Vagina (tissue), 2 donors: ENCODE measurements at places on chromosomes 16 and 17.

- DNase-seq, result no peak
Observed at GRCh38 chr16:50744881-50745280, 3.0 kb downstream of the CYLD start.

DNA sequence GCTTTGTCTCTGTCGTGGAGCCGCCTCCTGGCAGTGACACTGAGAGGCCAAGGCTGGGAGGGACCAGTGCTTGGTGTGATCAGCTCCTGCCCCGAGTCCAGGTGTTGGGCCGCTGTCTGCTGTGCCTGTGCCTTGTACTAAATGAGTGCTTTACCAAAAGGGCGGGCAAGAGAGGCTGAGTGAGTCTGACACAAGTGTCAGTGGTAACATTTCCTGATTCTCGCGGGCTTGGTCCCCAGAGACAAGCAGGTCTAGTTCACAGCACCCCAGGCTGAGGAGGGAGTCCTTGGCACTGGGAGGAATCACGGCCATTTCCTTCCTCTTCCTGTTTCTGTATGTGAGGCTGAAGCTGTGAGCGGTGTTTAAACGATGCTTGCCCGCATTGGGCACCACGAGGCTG, 30.2 kb downstream of the PLD6 start:
- DNase-seq, result no peak

GRCh38 chr16:68298907-68299561, 11.7 kb downstream of the SLC7A6OS start:
- no peak for DNase-seq

DNA sequence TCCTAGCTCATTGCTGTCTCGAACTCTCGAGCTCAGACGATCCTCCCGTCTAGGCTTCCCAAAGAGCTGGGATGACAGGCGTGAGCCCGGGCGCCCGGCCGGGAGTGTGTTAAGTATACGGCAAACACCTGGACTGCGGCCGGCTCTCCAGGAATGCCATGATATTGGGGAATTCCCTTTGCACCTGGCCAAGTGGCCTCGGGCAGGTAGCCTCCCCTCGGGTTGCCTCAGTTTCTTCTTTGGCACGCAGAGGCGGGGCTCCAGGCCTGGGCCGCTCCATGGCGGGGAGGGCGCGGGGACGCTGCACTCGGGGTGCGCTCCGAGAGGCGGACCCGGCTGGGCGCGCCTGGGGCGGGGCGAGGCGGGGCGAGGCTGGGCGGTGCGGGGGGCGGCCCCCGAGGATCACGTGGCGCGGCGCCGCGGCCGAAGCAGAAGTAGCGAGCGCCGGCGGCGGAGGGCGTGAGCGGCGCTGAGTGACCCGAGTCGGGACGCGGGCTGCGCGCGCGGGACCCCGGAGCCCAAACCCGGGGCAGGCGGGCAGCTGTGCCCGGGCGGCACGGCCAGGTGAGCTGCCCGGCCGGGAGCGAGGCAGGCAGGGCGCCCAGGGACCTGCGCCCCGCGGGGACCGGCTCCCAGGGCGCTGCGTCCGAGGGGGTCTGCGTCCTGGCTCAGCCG, at the start of gene PLCG2:
Gene PLCG2, plus strand, starts transcription at position 431 of the 675 bp plus-strand sequence. CDS start 6,699 bp downstream, outside the sequence.
- DNase-seq, result no peak

DNA sequence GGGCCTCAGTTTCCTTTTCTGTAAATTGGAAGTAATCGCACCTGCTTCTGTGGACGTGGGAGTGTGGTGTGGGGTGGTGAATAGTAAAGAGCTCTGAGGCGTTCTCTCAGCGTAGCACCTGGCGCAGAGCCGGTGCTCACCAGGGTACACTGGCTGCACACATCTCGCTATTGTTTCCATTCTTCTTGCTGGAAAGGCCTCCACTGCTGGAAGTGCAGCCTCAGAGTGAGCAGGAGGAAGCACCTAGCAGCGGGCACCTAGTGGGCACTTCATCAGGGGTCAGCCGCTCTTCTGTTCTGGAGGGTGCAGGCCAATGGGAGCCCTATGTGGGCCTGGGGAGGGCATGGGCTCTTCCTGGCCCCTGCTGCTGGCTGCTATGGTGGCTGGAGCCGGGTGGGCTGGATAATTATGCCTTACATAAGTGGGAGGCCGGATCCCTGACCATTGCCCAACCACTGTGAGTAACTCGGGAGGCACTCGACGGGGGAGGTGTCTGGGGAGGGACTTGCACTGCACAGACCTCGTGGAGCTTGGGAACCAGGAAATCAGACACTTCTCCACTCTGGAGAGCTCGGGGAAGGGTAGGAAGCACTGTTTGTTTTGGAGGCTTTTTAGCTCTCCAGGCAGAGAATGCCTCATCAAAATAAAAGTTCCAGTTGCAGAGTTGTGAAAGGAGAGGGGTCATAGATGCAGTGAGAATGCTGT, 1.7 kb downstream of the MAP2K3 start:
- peak; percentile 99 for DNase-seq

DNA sequence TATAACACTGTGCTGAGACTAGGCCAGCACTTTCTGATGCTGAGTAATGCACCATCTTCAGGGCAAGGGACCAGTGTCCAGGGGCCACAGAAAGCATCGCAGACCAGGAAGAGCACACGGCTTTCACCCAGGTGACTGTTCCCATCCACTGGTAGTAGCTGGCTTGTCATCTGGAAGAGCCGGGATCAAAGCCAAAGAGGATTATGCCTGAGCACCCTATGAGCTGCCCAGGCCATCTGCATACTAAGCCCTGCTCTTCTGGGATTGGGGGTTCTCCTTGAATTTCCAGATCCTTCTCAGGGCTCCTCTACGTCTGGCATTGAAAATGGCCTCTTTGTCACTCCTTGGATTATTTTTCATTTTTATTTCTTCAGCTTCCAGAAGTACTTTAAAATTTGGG, 140.7 kb downstream of the IRX3 start:
- no peak for DNase-seq

DNA sequence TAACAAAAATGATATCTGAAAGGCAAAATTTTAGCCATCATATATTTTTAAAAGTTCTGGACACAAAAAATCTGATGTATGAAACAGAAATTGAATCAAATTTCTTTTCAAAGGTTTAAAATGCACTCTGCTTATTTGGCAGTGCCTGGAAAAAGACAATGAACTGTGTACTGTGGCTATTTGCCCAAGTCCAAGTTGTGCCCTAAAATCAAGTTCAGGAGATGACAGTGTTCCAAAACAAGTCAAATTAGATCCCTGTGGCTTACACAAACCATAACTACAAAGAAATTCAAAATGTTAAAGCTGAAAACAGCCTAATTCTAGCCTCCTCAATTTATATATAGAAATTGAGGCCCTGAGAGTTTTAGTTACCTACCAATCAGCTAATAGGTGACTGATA, 25.6 kb downstream of the CMC2 start:
- no peak for DNase-seq

- DNase-seq, result no peak
Observed at GRCh38 chr17:17904166-17905035, 67.6 kb upstream of the SREBF1 start.

- DNase-seq, result no peak
Observed at GRCh38 chr17:34607917-34608316, 28.5 kb downstream of the TMEM132E start.

DNA sequence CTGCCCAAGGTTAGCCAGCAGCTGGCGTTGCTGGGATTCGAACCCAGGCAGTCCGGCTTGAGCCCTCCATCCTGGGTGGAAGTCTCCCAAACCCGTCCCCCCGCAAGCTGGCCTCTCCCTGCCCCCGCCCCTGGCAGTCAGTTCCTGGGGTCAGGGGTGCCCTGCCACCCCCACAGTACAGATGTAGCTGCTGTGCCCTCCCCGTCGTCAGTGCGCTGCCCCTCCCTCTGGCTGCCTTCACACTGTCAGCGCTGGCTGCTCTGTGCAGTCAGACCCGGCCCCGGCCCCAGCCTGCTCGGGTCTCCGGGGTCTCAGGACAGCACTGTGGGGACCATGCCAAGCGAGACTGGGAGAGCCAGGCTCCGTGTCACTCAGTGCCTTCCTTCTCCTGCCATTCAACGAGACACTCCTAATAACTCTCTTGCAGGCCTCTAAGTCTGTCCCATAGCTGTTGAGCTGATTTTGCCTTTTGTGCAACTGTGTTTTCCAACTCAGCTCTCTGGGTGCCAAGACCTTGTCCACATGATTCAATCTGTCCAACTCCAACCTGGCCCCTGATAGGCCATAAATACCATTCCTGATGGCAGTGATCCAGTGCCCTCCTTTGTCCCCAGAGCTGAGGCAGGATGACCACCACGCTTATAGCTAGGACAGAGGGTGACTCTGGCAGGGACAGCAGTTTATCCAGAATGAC, 55.5 kb upstream of the IL34 start:
- DNase-seq, result no peak

- no peak for DNase-seq
Observed at GRCh38 chr17:48241131-48241591, 133.6 kb downstream of the SNX11 start.

- no peak for DNase-seq
Observed at GRCh38 chr17:5672815-5673430, 88.6 kb upstream of the NLRP1 start.

- DNase-seq, result no peak
Observed at GRCh38 chr17:46730679-46731078, 87.8 kb downstream of the WNT3 start.

GRCh38 chr17:43430936-43431713, 32.3 kb downstream of the ARL4D start:
- no peak for DNase-seq

- no peak for DNase-seq
Observed at GRCh38 chr17:59238906-59239305, 18.6 kb downstream of the GDPD1 start.

DNA sequence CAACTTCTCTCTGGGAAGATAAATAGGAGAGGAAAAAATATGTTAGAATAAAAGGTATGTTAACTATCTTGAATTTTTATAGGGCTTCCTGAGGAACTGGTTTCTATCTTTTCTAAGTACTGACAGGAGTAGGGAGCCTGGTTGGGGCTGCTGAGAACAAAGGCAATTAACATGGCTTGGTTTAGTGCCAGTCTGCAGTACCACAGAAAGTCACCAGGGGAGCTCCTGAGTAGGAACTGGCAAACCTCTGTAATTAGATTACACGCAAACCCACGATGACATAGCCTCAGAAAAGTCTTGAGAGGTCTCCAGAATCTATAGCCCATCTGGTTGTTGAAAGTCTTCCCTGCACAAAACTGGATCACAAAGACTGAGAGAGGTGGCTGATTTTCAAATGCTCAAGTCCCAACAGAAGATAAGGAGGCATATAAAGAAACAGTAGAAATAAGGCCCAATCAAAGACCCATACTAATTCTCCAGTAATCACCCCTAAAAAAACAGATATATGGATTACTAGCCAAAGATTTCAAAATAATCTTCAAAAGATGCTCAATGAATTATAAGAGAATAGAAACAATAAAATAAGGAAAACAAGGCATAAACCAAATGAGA, 11.7 kb upstream of the CNTNAP4 start:
- DNase-seq, result no peak

DNA sequence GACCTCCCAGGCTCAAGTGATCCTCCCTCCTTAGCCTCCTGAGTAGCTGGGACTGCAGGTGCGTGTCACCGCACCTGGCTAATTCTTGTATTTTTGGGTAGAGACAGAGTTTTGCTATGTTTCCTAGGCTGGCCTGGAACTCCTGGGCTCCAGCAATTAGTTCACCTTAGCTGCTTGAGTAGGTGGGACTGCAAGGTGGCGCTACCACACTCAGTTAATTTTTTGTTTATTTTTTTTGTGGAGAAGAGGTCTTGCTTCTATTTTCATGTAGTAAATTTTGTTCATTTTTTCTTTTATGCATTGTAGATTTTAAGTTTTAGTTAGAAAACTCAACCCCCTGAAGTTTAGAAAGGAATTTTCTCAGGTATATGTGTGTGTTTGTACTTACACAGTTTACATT, 21.7 kb downstream of the RNF135 start:
- no peak for DNase-seq

DNA sequence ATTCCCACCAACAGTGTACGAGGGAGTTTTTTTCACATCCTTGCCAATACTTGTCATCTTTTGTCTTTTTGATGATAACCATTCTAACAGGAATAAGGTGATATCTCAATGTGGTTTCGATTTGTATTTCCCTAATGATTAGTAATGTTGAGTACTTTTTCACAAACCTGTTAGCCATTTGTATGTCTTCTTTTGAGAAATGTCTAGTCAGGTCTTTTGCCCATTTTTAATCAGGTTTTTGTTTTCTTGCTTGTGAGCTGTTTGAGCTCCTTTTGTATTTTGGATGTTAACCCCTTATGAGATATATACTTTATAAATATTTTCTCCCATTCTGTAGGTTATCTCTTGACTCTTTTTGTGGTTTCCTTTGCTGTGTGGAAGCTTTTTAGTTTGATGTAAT, 1.9 kb upstream of the KRTAP4-5 start:
- no peak for DNase-seq

DNA sequence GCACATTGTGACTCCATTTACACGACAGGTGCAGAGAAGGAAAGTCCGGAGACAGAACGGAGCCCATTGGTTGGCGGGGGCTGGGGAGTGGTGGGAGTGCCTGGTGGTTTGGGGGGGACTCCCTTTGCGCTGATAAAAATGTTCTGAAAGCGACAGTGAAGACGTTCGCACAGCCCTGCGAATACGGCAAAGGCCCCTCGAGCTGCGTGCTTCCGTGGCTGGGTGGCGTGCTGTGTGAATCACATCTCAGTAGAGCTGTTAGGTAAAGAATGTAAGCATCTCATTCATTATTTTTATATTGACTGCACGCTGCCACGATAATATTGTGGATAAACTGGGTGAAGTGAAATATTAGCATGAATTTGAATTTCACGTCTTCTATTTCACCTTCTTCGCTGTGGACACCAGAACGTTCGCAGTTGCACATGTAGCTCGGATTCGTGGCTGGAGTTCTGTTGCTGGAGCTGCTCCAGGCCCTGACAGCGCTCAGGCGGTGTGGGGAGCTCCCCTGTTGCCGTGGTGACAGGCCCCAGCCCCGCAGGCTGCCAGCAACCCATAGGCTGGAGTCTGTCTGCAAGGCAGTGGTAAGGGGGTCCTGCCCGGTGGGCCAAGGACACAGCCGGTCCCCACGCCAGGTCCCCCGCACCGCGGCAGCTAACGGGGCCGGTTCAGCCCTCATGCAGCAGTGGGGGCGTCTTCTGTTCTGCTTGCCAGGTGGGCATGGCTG, 44.6 kb downstream of the SOX8 start:
- DNase-seq, result no peak

DNA sequence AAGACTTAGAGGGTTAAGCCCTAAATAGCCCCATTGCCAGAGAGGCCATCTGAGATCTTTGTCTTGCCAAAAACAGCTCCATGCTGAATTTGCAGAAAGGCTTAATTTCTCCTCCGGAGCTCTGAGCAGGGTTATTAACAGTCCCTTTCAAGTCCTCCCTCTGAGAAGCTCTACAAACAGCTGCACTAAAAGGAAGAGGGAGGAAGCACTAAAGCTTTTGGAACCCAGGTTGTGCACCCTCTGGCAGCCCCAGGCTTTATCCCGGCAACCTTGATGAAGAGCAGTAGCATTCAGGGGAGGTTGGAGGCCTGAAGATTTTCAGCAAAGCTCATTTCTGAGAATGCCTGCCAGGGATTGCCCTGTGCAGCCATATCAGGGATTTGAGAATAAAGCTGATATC, 554.7 kb downstream of the RBFOX1 start:
- no peak for DNase-seq

- DNase-seq, result no peak
Observed at GRCh38 chr17:3911271-3912053, 4.8 kb downstream of the P2RX1 start.
